A549 treated with Hydrocortisone at 1 μM for 4 hours (cell line): ENCODE measurements at places on chromosomes 5 and 9. TPM values are rescaled to one million over a fixed set of nuclear protein-coding genes. Genes with fewer than 3 reads are reported as not detected.

Gene CLK4
- 7.3 to 10.4 TPM (median 7.8 TPM) in 5 replicates for total RNA-seq

Gene TICAM2
- 0.80 to 1.6 TPM (median 1.1 TPM) in 5 replicates for total RNA-seq

Gene TEX10
- total RNA-seq: 23.8 to 28.5 TPM (median 25.3 TPM) in 5 replicates

Gene RNF180
- total RNA-seq: 0.22 to 0.40 TPM (median 0.32 TPM) in 5 replicates

Gene GADD45G
- 0.21 to 0.69 TPM (median 0.52 TPM) in 5 replicates for total RNA-seq

Gene SLC28A3
- not detected in 5 replicates for total RNA-seq

Gene PCDHB6
- total RNA-seq: 0.84 to 1.1 TPM (median 1.0 TPM) in 5 replicates

Gene CERCAM
- total RNA-seq: 32.2 to 40.3 TPM (median 37.9 TPM) in 5 replicates

Gene CMYA5
- 0.06 to 0.14 TPM (median 0.08 TPM) in 5 replicates for total RNA-seq

Gene MELK
- 62.1 to 83.8 TPM (median 69.7 TPM) in 5 replicates for total RNA-seq

Gene QRFP
- total RNA-seq: not detected in 5 replicates

Gene INSL6
- not detected in 5 replicates for total RNA-seq

Gene RGS7BP
- not detected in 5 replicates for total RNA-seq

Gene LRRC26
- 0.41 to 1.7 TPM (median 0.93 TPM) in 5 replicates for total RNA-seq

Gene LECT2
- total RNA-seq: not detected in 5 replicates

Gene ANKRD31
- 0.03 to 0.07 TPM (median 0.05 TPM) in 5 replicates for total RNA-seq

Gene CACFD1
- 3.9 to 5.2 TPM (median 4.4 TPM) in 5 replicates for total RNA-seq

Gene WNT8A
- total RNA-seq: not detected in 5 replicates

Gene FCN2
- not detected in 5 replicates for total RNA-seq

Gene SPATA31D4
- not detected in 5 replicates for total RNA-seq

Gene BARHL1
- total RNA-seq: not detected in 5 replicates

Gene LMX1B
- total RNA-seq: 1.4 to 1.7 TPM (median 1.4 TPM) in 5 replicates

Gene CYSRT1
- total RNA-seq: 3.0 to 5.5 TPM (median 4.2 TPM) in 5 replicates

Gene GFI1B
- total RNA-seq: 0.07 to 0.20 TPM (median 0.10 TPM) in 5 replicates

Gene ADAMTS12
- total RNA-seq: 6.1 to 7.8 TPM (median 7.3 TPM) in 5 replicates

Gene PPP3R2
- total RNA-seq: not detected in 5 replicates

Gene SPAAR
- total RNA-seq: 0.05 to 0.15 TPM (median 0.07 TPM) in 3 of 5 replicates, not detected in the others

Gene AQP3
- 21.0 to 24.9 TPM (median 23.2 TPM) in 5 replicates for total RNA-seq

Gene C9
- not detected in 5 replicates for total RNA-seq

Gene ZBTB43
- total RNA-seq: 6.5 to 17.9 TPM (median 7.8 TPM) in 5 replicates

Gene ANKRD33B
- total RNA-seq: 10.0 to 11.4 TPM (median 10.7 TPM) in 5 replicates

Gene MLANA
- not detected in 5 replicates for total RNA-seq

Gene ZNF879
- total RNA-seq: 0.54 to 0.93 TPM (median 0.64 TPM) in 5 replicates

Gene EGFLAM
- total RNA-seq: 0.09 to 0.37 TPM (median 0.32 TPM) in 5 replicates

Gene LRRC14B
- not detected in 5 replicates for total RNA-seq

Gene ZNF883
- total RNA-seq: 0.62 to 0.89 TPM (median 0.84 TPM) in 5 replicates

Gene SPOCK1
- total RNA-seq: 9.7 to 26.0 TPM (median 17.6 TPM) in 5 replicates

Gene CDH18
- total RNA-seq: not detected in 5 replicates

Gene GABRA1
- not detected in 5 replicates for total RNA-seq

Gene RASEF
- total RNA-seq: 6.5 to 7.4 TPM (median 6.7 TPM) in 5 replicates

Gene ZNF367
- total RNA-seq: 4.9 to 6.0 TPM (median 5.2 TPM) in 5 replicates

Gene BTNL8
- not detected in 5 replicates for total RNA-seq

Gene TYRP1
- 0.05 TPM in 2 of 5 replicates, not detected in the others for total RNA-seq

Gene ACSL6
- total RNA-seq: 0.05 to 0.22 TPM (median 0.07 TPM) in 5 replicates

Gene PCA3
- not detected in 5 replicates for total RNA-seq

Gene IFNA2
- total RNA-seq: not detected in 5 replicates

Gene LMBRD2
- 1.2 to 1.7 TPM (median 1.4 TPM) in 5 replicates for total RNA-seq
